Tracheal epithelial cell (primary cell): ENCODE measurements at places on chromosomes 7 and 10. TPM values are rescaled to one million over a fixed set of nuclear protein-coding genes. Genes with fewer than 3 reads are reported as not detected.

Gene AGR2
- total RNA-seq = 9.2 and 279 TPM in 2 replicates

Gene STK31
- total RNA-seq = under 0.01 TPM in 1 of 2 replicates, not detected in the other

Gene TMEM139
- 3.0 and 13.5 TPM in 2 replicates for total RNA-seq

Gene MBL2
- not detected in 2 replicates for total RNA-seq

Gene PLXDC2
- total RNA-seq = 3.4 and 5.5 TPM in 2 replicates

Gene IQUB
- total RNA-seq = 0.24 and 0.43 TPM in 2 replicates

Gene OR13A1
- total RNA-seq = under 0.01 TPM in 1 of 2 replicates, not detected in the other

Gene CACNB2
- under 0.01 TPM in 1 of 2 replicates, not detected in the other for total RNA-seq

Gene FGFBP3
- 0.24 TPM in 1 of 2 replicates, not detected in the other for total RNA-seq

Gene AOAH
- total RNA-seq = 0.24 TPM in 1 of 2 replicates, not detected in the other

Gene ATAD1
- 68.9 and 86.7 TPM in 2 replicates for total RNA-seq

Gene SPOCK2
- 14.2 TPM in 1 of 2 replicates, not detected in the other for total RNA-seq

Gene PRDX3
- 175 and 185 TPM in 2 replicates for total RNA-seq

Gene GJC3
- total RNA-seq = 0.24 and 0.64 TPM in 2 replicates

Gene EPHA1
- total RNA-seq = 40.7 and 52.5 TPM in 2 replicates

Gene C10orf67
- not detected in 2 replicates for total RNA-seq

Gene CPEB3
- 0.48 and 1.5 TPM in 2 replicates for total RNA-seq

Gene C10orf53
- not detected in 2 replicates for total RNA-seq

Gene PRKG1
- total RNA-seq = 0.24 and 0.43 TPM in 2 replicates

Gene PLPP4
- 1.3 and 2.9 TPM in 2 replicates for total RNA-seq

Gene AKR1B1
- total RNA-seq = 65.9 and 248 TPM in 2 replicates

Gene CPA4
- total RNA-seq = 6.6 and 7.2 TPM in 2 replicates

Gene MRC1
- 0.21 and 0.24 TPM in 2 replicates for total RNA-seq

Gene DHX32
- total RNA-seq = 48.6 and 52.5 TPM in 2 replicates

Gene ABCC2
- 0.21 and 0.96 TPM in 2 replicates for total RNA-seq

Gene TAC1
- 2.9 TPM in 1 of 2 replicates, not detected in the other for total RNA-seq

Gene PDZD7
- total RNA-seq = 1.1 and 2.4 TPM in 2 replicates

Gene PFKFB3
- 17.3 and 68.4 TPM in 2 replicates for total RNA-seq

Gene TMEM236
- total RNA-seq = not detected in 2 replicates

Gene DNAJC1
- 43.4 and 80.4 TPM in 2 replicates for total RNA-seq

Gene LLCFC1
- not detected in 2 replicates for total RNA-seq

Gene TMEM213
- not detected in 2 replicates for total RNA-seq

Gene NACAD
- under 0.01 and 0.96 TPM in 2 replicates for total RNA-seq

Gene PAPOLB
- not detected in 2 replicates for total RNA-seq

Gene MYO1G
- total RNA-seq = under 0.01 and 0.43 TPM in 2 replicates

Gene OR6V1
- total RNA-seq = not detected in 2 replicates

Gene AVPI1
- 83.4 and 178 TPM in 2 replicates for total RNA-seq

Gene SPACDR
- 0.48 and 0.85 TPM in 2 replicates for total RNA-seq
